ENCODE measurements at places on chromosomes 11 and 22.
A peak's percentile ranks its signal among the peaks of the same experiment; 100 is the strongest.

GRCh38 chr22:24580276-24580675 lies 12.6 kb downstream of the LRRC75B start:
- DNase-seq: no peak

- DNase-seq: no peak
Observed at GRCh38 chr11:58921778-58922390, 17.4 kb upstream of the GLYATL1 start.

- no peak for DNase-seq
Observed at GRCh38 chr11:5071799-5072198, 2.4 kb downstream of the OR52E1 start.

DNA sequence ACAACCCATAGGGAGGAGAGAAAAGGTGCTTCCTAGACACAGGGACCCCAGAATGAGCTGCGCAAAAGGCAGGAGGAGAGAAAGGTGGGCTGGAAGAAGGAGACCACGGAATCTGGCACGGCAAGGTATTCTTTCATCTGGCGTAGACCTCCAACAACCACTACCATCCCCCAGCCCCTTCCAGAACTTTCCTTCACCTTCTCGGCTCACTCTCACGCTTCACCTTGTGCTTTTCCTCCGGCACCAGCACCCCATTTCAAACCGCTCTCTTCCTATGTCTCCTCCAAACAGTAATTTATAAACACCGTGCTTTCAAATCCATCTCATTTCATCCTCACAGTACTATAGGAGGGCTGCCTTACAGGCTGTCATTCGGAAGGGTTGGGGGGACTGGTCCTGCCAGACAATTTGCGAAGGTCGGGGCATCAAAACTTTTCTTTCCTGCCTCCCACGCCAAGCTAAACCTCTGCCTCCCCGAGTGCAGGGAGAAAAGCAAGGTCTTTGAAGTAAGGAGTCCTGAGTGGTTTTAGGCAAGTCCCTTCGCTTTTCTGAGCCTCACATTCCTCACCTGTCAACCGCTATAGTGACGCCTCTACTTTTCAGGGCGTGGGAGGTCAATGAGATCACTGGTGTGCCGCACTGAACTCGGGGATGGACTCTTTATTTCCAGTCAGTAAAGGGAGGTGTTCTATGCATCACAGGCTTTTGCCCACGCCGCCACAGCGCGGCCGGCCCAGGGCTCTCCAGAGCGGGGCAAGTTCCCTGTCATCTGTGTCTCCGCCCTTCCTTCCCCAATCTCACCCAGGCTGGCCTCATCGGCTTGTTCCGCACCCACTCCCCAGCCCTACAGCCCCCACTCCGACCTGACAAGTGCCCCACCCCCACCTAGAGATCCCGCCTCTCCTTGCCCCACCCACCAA lies 800 bp downstream of the KCTD21 start:
- DNase-seq: peak; percentile 56

GRCh38 chr22:39283322-39284141 lies 35.9 kb downstream of the RPL3 start:
- DNase-seq: no peak

DNA sequence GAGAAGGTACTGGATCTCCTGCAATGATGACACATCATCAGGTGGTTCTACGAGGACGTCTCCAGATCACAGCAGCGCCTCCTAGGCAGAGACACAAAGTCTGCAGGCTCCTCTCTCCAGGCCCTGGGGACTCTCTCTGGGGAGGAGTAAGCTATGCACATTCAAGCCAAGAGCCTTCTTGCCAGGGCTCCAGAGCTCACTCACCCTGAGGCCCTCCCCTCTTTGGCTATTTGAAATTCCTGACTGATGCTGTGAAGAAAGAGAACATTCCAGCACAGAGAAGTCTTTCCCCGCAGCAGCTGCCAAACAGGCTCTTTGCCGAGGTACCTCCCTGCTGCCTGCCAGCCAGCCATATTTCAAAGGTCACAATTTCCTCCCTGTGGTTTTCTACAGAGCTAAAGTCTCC lies 204.9 kb downstream of the CSNK2A3 start:
- DNase-seq: no peak

DNA sequence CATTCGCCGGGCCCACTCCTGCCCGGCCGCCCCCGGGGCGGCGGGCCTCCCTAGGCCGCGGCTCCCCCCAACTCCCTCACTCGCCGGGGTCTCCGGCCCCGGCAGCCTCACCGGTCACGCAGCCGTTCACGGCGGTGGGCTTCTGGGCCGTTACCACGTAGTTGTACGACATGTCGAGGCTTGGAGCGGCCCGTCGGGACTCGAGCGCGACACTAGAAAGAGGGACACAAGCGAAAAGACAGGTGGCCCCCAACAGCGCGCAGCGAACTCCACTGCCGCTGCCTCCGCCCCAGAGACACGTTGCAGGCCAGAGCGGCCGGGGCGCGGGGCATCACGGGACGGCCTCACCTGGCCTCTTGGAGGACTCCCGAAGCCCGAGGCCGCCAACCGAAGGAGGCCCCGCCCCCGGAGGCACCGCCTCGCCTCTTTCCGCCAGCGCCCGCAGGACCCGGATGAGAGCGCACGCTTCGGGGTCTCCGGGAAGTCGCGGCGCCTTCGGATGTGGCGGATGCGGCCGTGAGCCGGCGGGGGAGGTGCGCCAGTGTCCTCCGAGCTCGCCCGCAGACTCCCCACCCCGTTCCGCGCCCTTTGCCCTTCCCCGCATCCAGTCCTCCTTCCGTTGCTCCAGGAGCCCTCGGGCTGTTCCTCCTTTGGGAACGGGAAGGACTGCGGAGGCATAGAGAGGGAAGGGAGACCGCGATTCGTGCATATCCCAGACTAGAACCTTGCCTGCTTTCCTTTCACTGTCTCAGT lies at the start of the genes DDB1 and TKFC:
Gene DDB1 (minus strand): TSS at position 309 of the 753 bp plus-strand sequence. CDS start 137 bp downstream, at position 172.
Gene TKFC (plus strand): TSS at position 432 of the 753 bp plus-strand sequence. CDS start 1,501 bp downstream, outside the sequence.
- DNase-seq: peak; percentile 94

- no peak for DNase-seq
Observed at GRCh38 chr11:61718046-61718531, 34.3 kb upstream of the MYRF start.

GRCh38 chr22:44491269-44492035 lies 6.6 kb downstream of the RTL6 start:
- no peak for DNase-seq

- no peak for DNase-seq
Observed at GRCh38 chr22:29621761-29622526, 18.5 kb downstream of the NF2 start.

GRCh38 chr11:128632141-128632791 lies 44.9 kb upstream of the ETS1 start:
- DNase-seq: peak; percentile 34

GRCh38 chr11:135027461-135027860 lies 615.4 kb upstream of the B3GAT1 start:
- no peak for DNase-seq

DNA sequence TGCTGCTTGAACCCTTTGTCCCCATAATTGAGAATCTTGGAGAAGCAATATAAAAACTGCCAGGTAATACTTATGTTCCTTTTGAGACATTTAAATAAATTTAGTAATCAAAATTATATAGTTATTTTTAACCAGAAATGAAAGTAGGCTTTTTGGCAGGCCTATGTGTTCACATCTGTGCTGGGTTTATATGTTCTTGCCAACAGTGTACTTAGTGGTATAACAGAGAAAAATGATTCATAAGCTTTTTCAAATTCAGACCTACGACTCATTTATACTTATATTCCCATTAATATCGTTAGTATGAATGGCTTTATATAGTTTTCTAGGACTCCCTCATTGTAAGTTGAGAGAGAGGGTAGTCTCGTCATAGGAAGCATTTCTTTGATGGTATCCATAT lies 79.0 kb downstream of the DDX10 start:
- no peak for DNase-seq

GRCh38 chr11:44219830-44220796 lies 89.8 kb downstream of the ALX4 start:
- no peak for DNase-seq

All from activated CD4-positive, alpha-beta T cell treated with anti-CD3 and anti-CD28 coated beads for 1 hour (primary cell).